Activated CD4-positive, alpha-beta T cell treated with anti-CD3 and anti-CD28 coated beads for 48 hours (primary cell): ENCODE measurements at places on chromosomes 1 and 21.

GRCh38 chr1:19505693-19506457 lies 20.5 kb upstream of the CAPZB start:
- no peak for DNase-seq

DNA sequence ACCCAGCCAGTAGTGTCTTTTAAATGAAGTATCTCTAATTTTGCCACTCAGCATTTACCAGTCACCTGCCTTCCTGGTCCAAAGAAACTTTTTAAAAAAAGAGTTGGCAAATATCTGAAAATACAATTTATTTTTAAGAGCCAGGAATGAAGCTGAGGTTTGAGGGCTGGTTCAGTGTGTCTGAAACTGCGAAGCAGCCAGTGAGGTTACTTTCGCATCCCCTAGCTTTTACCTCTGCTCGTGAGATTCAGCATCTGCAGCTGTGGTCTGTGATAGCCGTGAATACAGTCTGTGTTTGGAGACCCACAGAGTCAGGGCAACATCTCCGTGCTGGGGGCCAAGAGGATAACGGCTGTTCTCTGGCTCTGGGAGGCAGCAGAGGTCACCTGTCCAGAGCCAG lies 21.3 kb upstream of the KCNAB2 start:
- DNase-seq = no peak

DNA sequence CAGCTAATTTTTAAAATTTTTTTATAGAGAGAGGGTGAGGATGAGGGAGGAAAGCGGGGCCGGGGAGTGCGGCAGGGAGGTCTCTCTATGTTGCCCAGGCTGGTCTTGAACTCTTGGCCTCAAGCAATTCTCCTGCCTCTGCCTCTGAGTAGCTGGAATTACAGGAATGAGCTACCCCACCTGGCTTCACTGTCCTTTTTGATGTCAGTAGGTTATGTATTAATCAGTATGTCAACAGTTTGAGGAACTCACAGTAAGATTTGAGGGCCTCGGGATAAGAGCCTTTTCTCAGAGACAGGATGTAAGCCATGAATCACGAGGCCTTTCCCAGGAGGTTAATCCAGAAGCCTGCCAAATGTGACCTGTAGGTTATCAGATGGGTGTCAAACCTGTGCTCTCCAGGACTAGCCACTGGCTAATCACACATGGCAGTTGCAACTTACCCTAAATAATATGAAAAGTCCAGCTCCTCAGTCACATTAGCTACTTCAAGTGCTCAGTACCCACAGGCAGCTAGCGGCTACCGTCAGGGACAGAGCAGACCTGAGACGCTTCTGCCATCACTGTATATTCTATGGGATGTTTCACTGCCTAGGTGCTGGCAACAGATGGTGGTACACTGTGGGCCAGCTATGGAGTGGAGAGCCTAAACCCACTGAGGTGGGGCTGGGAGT lies 33.1 kb downstream of the TRIM67 start:
- DNase-seq = no peak

DNA sequence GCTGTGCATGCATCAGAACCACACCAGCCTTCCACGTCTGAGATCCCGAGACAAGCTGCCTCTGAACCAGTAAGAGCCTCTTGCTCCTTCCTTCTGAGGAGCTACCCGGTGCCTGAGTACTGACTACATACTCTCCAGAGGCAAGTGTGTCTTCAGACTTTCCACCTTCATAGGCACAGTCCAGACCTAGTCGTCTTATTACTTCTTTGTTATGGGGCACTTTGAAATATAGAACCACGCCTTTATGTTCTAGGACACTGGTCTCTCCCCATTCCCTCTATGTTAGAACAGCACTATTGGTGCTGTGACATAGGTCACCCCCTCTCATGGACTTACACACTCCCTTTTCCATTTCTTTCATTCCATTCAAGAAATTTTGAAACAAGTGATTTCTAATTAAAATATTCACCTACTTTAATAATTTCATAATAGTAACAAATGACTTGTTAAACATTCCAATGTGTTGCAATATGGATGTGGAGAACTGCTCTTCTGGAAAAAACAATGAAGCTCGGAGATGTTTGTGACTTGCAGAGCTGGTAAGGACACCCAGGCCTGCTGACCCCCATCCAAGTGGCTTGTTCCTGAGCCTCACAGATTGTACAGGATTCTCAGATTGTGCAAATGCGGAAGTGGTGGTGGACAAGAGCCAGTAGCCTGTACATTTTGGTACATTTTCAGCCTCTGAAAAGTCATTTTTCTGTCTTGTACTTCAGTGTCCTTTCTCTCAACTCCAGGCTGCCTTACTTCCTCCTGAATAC lies 76.1 kb upstream of the SIPA1L2 start:
- no peak for DNase-seq

DNA sequence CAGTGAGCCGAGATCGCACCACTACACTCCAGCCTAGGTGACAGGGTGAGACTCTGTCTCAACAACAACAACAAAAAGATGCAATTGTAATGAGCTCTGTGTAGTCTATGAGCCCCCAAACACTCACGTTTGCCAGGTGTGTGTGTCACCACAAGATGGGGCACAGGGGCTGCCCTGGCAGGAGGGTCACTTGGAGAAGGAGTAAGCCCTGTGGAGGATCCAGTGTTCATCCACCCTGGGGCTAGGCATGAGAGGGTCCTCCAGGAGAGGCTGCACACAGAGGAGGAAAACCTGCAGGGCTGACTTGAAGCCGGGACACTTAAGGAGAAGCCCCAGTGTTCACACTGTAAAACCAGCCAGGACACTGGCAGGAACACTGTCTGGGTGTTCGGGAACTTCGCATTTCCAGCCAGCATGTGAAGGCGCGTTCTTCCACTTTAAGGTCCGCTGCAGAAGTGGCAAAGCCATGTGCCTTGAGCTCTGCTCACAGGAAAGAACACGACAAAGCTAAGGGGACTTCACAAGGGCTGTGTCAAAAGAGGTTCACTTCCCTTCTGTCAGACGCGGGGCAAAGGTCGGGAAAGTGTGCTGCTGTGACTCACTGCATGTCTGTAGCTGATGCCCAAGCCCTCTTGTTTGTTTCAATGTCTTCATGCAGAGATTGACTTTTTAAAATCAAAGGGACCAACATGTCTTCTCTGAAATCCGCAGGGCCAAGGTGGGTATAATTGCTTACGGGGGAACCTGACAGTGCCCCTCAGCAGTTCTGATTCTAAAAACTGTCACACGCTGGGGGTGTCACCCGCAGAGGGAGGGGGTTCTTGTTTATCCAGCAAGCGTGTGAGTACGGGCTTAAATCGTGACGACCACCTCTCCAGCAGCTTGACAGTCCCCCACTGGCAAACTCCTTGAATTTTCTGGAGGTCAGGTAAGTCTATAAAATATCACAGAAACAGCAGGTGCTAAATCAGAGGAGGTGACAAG lies 102.8 kb downstream of the RIPK4 start:
- DNase-seq = no peak

DNA sequence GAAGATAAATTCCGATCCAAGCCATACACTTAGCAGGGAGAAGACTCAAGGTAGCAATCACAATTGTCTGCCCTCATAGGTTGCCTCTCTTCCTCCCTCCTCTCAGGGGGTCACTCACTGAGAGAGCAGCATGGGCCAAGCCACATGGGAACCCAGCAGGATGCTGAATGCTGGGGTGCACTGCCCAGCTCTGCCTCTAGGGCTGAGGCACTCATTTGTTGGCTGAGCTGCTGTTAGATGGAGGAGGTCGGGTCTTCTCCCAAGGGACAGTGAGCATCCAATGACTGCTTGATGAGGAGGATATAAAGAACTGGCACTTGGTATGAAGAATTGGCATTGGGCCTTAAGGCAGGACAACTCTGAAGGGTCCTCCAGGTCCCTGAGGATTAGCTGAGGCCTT lies 418.8 kb downstream of the SIPA1L2 start:
- DNase-seq = peak; percentile 22

DNA sequence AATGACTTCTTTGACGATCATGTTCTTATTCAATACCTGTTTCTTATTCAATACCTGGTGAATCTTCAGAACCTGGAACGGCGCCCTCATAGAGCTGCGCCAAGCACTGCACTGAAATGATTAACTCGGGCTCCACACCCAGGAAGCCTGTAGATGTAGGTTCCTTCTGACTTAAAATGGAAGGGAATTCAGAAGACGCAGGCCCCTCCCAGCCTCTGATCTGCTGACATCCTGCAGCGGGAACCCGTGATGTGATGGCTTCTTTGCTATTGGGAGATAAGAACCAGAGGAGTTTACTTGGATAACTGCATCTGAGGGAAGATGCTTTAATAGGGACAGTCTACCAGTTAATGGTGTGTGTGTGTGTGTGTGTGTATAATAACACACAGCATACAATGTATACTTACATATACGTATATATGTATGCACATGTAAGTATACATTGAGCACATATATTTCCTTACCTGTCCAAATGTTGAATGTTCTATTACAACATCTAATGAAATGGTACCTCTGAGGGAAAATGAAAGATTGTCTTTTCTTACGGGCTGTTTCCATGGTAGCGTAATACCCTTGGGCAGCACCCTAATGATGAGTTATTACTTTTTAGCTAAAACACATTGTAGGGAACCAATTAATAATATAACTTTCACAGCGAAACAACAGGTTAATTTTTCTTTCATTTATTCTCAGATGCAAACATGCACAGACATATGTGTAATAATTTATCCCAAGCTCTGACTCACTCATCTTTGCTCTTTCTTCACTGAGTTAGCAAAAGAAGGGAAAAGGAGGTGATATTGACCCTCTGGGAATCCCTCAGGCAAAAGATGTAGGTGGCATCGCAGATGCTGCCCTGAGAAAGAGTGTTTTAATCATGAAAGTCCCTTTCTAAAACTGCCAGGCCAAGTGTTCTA lies 379.8 kb downstream of the SIPA1L2 start:
- no peak for DNase-seq

DNA sequence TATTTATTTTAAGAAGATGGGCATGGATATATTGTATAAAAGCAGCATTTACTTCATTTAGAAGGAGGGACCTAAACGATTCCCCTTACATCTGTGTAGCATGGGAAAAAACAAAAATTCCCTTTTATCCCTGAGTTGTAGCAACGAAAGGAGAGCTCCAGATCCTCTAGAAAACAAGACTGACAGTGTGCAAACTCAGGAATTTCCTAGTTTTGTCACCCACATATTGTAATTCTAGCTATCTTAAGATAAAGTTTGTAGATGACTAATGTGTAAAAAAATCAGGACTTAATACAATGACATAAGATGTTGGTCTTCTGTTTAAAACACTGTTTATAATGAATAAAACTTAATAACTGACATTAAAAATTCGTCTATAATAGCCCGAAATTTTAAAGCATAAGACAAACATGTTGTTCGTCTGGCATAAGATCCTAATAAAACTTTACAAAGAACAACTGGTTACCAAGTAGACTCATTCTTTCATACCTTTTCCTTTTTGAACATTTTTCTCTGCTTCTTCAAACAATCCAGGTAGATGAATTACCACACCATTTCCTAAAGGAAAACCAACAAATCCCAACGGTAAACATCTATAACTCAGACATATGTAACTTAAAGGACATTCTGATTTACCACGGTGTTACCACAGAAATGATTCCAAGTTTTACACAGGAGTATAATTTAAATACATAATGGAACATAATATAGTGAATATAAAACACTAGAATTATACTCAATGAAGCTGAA lies 15.2 kb downstream of the ADSS2 start:
- DNase-seq = no peak

GRCh38 chr1:216749232-216749631 lies 26.0 kb upstream of the ESRRG start:
- DNase-seq = no peak

- no peak for DNase-seq
Observed at GRCh38 chr1:196078691-196079090, 529.5 kb downstream of the KCNT2 start.

DNA sequence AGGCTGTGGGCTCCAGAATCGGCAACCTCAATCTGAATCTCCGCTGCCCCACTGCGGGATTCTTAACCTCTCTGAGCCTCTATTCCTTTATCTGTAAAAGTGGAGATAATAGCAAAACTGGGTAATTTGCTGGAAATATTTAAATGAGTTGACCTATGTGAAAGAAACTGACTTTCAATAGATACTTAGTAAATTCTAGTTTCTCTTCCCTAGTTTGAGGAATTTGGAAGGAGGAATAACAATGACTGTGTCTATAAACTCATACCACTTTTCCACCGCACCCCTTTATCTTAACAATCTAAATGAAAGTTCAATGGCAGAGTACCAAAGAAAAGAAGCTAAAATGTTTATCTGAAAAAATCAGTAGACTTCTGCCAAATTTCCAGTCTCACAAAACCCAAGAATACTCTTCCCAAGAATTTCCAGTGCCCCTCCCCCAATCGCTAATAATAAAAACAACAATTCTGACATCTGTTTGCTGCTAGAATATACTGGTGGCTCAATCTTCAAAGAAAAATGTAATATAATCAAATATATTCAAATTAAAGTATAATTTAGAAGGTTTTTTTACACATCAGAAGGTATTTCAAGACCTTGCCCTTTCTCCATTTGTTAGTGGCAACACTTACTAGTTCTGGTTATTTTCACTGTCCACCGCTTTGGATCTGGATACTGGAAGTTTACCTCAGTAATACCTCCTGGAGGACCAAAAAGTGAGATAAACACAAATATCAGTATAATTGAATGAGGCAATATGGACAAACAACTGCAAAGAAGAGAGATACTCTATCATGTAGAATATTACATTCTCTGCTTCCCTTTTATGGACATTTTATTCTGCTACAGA lies 171.2 kb downstream of the LTN1 start:
- DNase-seq = no peak

DNA sequence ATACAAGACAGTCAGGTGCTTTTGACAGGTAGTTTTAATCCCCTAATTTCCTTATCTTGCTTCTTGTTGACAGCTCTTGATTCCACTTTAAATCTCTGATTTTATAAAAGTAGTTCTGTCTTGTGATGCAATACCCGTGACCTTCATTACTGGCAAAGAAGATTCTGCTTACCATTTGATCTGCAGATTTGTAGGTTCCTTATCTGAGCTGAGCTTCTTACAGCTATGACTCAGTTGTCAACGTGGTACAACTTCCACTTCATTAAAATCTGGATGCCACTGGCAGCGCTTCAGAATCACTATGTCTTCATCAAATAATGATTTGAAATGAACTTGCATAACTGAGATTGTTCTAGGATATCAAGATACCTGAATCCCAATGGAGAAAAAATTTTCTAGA lies 543.6 kb upstream of the B3GALT2 start:
- DNase-seq = no peak

DNA sequence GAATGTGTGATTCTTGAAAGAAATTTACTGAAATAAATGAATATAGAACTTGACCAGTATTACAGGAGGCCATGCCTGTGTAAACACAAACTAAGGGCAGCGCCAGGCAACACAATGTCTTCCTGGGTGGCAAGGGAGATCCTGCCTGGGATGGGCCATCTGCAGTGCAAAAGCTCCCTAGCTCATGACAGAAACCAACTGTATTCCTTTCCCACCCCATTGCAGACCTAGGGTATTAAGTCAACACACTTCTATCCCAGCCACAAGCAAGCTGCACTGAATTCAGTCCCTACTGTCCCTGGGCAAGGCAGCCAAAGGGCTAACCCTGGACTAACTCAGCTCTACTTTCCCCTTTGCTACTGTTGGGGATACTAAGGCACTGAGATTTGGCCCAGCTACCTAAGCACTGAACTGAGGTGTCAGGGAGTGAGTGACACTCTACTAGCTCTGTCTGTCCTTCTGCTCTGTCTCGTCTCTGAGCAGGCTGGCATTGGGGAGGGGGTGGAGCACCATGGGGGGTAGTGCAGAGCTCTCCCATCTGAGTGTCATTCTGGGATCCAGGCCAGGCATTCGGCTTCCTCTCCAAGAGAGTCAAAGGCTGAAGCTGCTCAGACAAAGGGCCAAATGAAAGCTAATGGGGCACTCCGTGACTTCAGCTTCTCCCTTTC lies 2.5 kb downstream of the INKA2 start:
- DNase-seq = no peak
